ENCODE measurements at places on chromosomes 2 and 18.

GRCh38 chr2:227323818-227324217 is 1.2 kb upstream of the MFF start:
- no peak for DNase-seq

DNA sequence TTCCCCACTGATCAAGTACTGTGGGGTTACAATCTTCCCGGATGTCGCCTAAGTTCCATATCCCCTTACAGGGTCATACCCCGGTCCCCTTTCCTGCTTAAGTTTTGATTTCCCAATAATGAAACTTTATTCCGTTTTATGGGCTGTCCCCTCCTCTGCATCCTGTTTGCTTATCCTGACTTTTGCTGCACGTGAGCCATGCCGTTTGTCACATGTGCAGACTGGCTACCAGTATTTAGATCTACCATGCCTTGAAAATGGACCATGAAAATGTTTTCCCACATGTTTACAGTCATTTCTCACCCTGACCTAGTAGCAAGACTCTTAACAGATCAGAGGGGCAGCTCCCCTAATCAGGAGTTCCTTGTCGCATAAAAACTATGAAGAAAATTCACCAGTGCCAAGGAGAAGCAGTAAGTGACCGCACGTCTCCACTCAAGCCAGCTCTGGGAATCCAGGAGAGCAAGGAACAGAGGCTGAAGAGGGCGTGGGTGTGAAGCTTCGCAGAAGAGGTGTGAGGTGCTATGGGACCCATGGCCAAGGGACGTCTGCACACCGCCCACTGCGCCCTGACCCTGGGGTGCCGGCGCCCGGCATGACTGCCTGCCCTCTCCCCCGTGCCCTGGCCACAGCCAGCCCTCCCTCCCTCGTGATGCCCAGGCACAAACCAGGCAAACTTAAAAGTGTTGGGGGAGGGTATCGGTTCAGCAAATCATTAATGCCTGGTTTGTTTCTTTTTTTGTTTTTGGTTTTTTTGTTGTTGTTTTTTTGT is 440.8 kb upstream of the SALL3 start:
- no peak for DNase-seq

- DNase-seq = no peak
Measured at GRCh38 chr2:126828491-126828890, 70.2 kb upstream of the TEX51 start.

- no peak for DNase-seq
Measured at GRCh38 chr2:109257653-109258052, 128.6 kb downstream of the SH3RF3 start.
